ENCODE measurements at places on chromosomes 12 and 14. TPM values are rescaled to one million over a fixed set of nuclear protein-coding genes. Genes with fewer than 3 reads are reported as not detected.

The ACSS3 gene
- 3.0 TPM for total RNA-seq

The NANOG gene
- total RNA-seq, result 0.15 TPM

The GPR137C gene
- 0.23 TPM for total RNA-seq

The SDR9C7 gene
- total RNA-seq, result 161 TPM

The ITGB7 gene
- 6.5 TPM for total RNA-seq

The LALBA gene
- total RNA-seq, result not detected

The DAO gene
- total RNA-seq, result not detected

The PPP2R3C gene
- 5.1 TPM for total RNA-seq

The FLRT2 gene
- total RNA-seq, result 36.5 TPM

The TAS2R46 gene
- total RNA-seq, result not detected

The DCN gene
- 546 TPM for total RNA-seq

The NDUFB1 gene
- 297 TPM for total RNA-seq

The LTB4R2 gene
- total RNA-seq, result 150 TPM

The TGM1 gene
- 210 TPM for total RNA-seq

The VPS33A gene
- 17.3 TPM for total RNA-seq

The POTEM gene
- not detected for total RNA-seq

The VAMP1 gene
- total RNA-seq, result 6.6 TPM

The CCDC38 gene
- total RNA-seq, result not detected

The RNASE12 gene
- not detected for total RNA-seq

The RNASE11 gene
- not detected for total RNA-seq
